ENCODE measurements at places on chromosomes 16 and 17.

- DNase-seq: no peak
Observed at GRCh38 chr16:9195287-9195686, 103.8 kb downstream of the HAPSTR1 start.

DNA sequence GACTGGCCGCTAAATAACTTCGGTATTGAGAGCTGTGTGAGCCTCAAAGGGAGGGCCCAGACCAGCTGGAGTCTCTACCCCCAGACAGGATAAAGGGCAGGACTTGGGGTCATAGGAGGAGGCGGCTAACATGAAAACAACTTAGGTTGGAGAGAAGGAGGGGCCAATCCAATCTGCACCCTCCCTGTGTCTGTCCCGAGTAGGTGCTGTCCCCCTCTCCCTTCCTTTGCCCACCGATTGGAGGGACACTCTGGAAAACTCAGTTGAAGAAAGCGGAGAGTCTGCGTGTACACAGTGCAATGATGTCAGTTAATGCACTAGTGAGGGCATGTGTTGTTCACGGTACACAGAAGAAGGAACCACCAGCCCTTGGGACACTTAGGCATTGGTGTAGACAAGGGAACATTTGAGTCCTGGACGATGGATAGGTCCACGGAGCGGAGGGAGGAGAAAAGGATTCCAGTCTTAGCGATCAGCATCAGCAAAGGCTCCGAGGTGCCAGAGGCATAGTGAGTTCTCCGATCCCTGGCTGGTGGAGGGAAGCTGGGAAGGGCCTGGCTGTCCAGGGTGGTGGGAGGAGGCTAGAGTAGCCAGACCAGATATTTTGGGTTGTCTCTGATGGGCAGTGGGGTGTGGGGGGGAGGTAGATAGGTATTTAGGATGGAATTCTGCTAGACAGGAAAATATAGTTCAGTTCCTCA, 761 bp downstream of the NOL3 start:
- DNase-seq: no peak

GRCh38 chr16:61993108-61993507, 43.1 kb downstream of the CDH8 start:
- no peak for DNase-seq

GRCh38 chr17:35715416-35715815, 16.0 kb upstream of the RASL10B start:
- DNase-seq: no peak

DNA sequence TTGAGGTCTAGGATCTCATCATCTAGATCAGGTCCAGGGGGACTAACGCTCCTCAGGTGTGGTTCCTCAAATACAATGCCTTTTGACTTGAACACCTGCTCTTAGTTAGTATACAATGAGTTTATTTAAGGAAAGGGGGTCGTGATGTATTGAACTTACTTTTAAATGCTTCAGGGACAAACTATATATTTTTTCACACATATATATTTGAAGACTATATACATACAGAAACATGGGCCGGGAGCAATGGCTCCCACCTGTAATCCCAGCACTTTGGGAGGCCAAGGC, 11.5 kb upstream of the USP32 start:
- DNase-seq: no peak

DNA sequence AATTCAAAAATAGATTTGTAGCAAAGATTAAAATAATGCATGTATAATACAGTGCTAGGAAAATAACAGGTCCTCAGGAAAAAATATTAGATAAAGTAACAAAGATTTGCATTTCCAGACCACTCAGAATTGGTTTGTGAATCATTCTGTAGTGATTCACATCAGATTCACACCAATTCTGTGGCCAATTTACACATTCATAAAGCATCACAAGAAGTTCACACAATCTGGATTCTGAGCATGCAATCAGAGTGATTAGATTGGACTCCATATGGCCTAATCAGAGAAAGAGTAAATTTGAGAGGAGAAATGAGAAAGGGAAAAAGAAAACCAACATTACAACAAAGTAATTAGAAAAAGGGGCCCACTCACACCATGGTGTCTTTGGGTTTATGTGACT, 36.0 kb upstream of the SLC47A1 start:
- DNase-seq: no peak

- no peak for DNase-seq
Observed at GRCh38 chr17:75024686-75025397, 12.4 kb downstream of the MRPL58 start.

- no peak for DNase-seq
Observed at GRCh38 chr16:79329967-79330366, 270.6 kb downstream of the MAF start.

- no peak for DNase-seq
Observed at GRCh38 chr17:41340494-41340893, 10.1 kb downstream of the KRT33A start.

- no peak for DNase-seq
Observed at GRCh38 chr17:2770129-2770528, 20.7 kb upstream of the CCDC92B start.

DNA sequence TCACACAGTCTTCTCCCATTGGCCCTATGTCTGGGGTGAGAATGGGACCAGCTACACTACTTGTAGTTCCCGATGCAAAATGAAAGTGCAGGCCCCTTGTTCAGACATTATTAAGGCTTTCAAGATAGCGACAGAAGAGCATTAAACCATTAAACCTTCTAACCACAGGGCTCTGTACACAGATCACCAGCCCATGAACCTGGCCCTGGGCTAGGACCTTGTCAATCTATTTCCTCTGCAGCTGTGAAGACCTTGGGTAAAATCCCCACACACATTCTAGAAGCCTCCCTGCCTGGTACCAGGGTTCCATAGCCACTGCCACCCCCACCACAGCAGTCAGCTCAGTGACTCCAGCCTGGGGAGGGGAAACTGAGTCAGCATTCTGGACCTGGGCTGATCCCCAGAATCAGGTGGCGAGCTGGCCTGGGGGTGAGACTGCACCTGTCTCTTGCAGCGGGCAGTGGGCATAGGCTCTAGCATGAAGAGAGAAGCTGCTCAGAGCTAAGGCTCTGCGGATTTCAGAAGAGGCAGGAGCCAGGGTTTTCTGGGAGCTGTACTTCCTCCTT, 119.7 kb upstream of the LHX1 start:
- no peak for DNase-seq

- DNase-seq: no peak
Observed at GRCh38 chr17:75898791-75899190, 2.0 kb upstream of the TRIM65 start.

DNA sequence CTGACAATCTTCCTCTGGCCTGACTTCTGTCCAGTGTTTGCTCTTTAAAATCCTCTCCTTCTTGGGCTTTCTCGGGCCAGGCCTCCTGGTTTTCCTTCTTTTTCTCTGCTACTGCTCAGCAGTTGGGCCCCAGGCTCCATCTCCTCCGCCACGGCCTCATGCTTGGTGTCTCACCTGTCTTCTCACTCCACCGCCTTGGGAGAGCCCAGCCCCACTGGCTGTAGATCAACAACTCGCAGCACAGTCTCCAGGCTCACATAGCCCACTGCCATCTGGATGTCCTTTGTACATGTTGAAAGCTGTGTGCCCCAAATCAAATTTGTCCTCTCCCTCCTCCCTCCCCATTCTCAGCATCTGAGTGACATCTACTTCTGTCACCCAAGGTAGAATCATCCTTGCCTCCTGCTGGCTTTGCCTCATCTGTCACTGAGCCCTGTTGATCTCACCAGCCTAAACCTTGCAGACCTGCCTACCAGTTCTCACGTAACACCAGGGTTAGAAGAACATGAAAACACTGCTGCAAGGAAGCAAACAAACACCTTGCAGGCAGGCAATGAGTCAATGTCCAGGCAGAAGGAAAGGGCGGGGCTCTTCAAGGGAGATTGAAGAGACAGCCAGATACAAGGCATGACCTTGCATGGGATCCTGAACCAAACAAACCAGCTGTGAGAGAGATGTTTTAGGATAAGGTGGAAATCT, 103.2 kb upstream of the SMURF2 start:
- DNase-seq: no peak

DNA sequence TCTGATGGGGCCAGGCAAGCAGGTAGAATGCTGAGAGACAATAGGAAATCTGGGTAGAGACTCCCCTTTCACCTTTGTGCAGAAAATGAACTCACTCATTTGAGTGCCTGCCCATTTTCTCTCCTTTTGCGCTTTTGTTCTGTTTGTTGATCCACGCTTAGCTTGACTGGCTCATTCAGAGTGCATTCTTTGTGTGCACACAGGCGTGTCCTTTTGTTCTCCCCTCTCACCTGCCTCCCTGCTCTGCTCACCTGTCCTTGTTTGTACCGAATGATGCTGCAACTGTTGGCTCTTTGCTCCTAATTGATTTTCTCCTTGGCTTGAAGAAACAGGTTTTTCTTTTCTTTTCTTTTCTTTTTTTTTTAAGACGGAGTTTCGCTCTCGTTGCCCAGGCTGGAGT, 15.8 kb downstream of the PGS1 start:
- no peak for DNase-seq

GRCh38 chr17:45948881-45949624, 50.0 kb upstream of the STH start:
- peak; percentile 28 for DNase-seq

DNA sequence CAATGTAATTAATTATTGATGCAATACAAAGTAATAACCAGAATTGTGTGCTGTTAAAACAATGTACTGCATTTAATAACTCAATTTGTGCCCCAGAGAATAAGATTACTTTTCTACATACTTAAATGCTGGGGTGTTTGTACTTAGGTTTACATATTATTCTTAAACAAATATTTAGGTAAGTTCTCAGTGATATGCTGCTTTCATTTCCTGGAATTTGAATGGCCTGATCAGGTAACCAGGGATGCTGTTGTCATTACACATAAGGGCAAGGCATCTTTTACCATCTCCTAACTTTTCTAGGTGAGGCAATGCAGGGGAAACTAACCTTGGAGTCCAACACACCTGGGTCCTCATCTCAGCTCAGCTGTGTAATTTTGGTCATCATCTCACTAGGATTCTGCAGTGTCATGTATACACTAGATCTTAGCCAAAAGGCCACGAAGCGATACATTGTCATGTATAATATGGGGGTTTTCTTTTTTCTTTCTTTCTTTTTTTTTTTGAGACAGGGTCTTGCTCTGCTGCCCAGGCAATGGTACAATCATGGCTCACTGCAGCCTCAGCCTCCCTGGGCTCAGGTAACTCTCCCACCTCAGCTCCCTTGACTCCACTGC, 45.2 kb downstream of the MYO1D start:
- no peak for DNase-seq

- DNase-seq: no peak
Observed at GRCh38 chr16:57148481-57148880, 37.4 kb downstream of the PSME3IP1 start.

All from breast epithelium (tissue), 4 donors.